ENCODE measurements at places on chromosomes 12 and 14. TPM values are rescaled to one million over a fixed set of nuclear protein-coding genes. Genes with fewer than 3 reads are reported as not detected.

IL26 gene
- total RNA-seq = not detected

TSPAN9 gene
- 299 TPM for total RNA-seq

BEST3 gene
- 0.73 TPM for total RNA-seq

TAS2R7 gene
- total RNA-seq = not detected

MMP19 gene
- 1.6 TPM for total RNA-seq

WDHD1 gene
- total RNA-seq = 1.8 TPM

COA8 gene
- 43.8 TPM for total RNA-seq

AHNAK2 gene
- total RNA-seq = 4.6 TPM

CABP1 gene
- 2.8 TPM for total RNA-seq

C12orf50 gene
- total RNA-seq = 0.05 TPM

KCNH3 gene
- total RNA-seq = 0.97 TPM

COX6A1 gene
- total RNA-seq = 232 TPM

RFX4 gene
- total RNA-seq = not detected

PUS1 gene
- total RNA-seq = 9.9 TPM

NUAK1 gene
- 66.8 TPM for total RNA-seq
